ENCODE measurements at places on chromosomes 12 and 14. TPM values are rescaled to one million over a fixed set of nuclear protein-coding genes. Genes with fewer than 3 reads are reported as not detected.

ADGRD1 gene
- 2.5 TPM for total RNA-seq

KRT83 gene
- total RNA-seq: not detected

BATF gene
- total RNA-seq: 0.84 TPM

RERGL gene
- total RNA-seq: 0.40 TPM

PPP2R5E gene
- 40.4 TPM for total RNA-seq

OR4E2 gene
- total RNA-seq: not detected

TAS2R8 gene
- not detected for total RNA-seq

RAD9B gene
- 0.44 TPM for total RNA-seq

DDN gene
- 0.28 TPM for total RNA-seq

FAR2 gene
- 1.1 TPM for total RNA-seq

CAPZA3 gene
- not detected for total RNA-seq

CNIH1 gene
- total RNA-seq: 98.0 TPM

CHGA gene
- total RNA-seq: 0.08 TPM

RNASE1 gene
- total RNA-seq: 8.6 TPM

CLEC4C gene
- not detected for total RNA-seq

KRT86 gene
- not detected for total RNA-seq
